ENCODE measurements at places on chromosomes 2 and 18.
A peak's percentile ranks its signal among the peaks of the same experiment; 100 is the strongest.

DNA sequence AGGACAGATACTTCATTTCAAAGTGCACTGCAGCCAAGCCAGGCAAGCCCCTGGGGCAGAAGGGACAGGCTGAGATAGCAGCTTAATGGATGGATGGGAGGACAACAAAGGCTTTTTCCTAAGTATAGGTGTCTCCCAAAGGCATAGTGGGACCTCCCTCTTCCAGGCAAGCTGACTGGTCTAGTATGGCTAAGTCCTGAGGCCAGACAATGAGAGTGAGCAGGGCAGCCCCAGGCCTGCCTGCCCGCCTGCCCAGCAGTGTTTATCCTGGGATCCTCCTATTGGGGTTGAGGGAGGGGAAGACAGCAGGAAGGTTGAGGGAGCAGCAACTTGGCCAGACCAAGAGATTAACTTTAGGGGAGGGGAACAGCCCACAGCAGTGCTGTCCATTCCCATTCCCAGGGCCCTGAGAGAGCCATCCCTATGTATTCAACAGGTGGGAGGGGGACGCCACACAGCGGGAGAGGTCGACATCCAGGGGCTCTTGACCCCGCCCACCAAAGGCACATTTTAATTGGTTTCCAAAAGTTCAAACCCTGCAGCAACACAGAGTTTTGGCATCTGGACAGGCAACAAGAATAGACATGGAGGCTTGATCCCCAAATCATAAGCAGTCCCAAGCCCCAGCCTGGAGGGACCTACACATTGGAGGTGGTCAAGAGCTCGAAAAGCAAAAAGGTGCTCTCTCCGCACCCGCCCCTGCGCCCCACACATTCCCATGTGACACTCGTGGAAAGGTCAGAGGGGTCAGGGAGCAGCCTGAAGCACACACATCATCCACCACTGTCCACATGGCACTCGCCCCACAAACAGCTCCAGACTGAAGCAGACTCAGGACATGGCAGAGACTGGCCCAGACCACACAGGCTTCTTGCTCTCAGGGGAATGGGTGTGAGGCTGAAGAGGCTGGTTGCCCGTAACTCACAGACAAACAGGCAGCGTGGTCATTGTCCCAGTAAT lies 2.9 kb upstream of the SFXN5 start:
- DNase-seq = no peak

DNA sequence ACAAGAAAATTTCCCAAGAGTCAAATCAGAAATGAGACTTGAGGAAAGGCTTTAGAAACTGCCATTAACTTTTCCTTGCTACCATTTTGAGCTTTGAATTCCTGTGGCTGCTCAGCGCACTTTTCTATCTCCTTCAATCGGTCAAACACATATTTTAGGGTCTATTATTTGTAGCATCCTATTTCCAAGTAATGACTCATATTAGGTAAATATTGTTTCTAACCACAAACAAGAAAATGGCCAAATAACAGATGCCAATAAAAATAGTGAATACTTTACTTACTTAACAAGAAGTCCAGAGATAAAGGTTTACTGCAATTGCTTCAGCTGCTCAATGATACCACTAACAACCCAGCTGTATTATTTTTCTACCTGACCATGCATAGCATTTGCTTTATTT lies 29.7 kb upstream of the CCDC178 start:
- no peak for DNase-seq

DNA sequence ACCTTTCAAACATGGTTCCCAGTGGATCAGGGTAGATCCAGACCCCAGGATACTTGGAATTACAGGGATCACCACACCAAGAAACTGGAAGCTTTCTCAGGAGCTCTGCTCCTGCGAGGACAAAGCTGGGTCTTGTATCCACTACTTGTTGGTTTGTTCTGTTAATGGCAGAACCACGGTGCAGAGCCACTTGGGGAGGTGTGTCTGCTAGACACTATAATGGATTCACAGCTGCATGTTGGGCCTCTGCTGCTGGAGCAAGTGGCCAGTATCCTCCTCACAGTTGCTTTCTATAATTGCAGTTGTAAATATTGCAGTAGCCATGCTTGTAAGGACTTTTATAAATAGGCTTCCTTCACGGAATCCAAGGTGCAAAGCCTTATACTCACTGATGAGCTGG lies 12.9 kb downstream of the FOSL2 start:
- DNase-seq = no peak

DNA sequence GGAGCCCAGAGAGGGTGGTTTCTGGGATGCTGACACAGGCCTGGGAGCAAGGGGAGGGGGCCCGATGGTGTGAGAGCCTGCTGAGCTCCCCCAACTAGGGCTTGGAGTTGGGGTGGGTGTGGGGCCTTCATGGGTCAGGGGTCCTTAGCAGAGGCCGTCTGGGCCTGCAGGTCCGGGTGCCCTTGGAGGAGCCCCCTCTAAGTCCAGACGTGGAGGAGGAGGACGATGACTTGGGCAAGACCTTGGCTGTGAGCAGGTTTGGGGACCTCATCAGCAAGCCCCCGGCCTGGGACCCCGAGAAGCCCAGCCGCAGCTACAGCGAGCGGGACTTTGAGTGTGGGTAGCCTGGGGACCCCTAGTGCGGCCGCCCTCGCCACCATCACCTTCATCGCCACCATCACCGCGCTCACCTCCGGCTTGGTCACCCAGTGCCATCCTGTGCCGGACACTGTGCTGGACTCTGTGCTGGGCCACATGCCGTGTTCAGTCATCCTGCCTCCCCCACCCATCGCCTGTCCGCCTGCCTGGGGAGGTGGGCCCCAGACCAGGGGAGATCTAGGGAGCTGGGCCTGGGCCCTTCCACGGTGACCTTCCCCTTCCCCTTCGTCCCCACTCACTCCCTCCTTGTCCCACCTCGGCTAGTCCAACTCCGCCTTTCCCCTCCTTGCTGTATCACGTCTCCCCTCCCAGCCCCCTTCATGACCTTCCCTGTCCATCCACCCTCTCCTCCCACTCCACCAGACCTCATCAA lies 980 bp downstream of the SLC4A3 start:
- DNase-seq = peak; percentile 50

DNA sequence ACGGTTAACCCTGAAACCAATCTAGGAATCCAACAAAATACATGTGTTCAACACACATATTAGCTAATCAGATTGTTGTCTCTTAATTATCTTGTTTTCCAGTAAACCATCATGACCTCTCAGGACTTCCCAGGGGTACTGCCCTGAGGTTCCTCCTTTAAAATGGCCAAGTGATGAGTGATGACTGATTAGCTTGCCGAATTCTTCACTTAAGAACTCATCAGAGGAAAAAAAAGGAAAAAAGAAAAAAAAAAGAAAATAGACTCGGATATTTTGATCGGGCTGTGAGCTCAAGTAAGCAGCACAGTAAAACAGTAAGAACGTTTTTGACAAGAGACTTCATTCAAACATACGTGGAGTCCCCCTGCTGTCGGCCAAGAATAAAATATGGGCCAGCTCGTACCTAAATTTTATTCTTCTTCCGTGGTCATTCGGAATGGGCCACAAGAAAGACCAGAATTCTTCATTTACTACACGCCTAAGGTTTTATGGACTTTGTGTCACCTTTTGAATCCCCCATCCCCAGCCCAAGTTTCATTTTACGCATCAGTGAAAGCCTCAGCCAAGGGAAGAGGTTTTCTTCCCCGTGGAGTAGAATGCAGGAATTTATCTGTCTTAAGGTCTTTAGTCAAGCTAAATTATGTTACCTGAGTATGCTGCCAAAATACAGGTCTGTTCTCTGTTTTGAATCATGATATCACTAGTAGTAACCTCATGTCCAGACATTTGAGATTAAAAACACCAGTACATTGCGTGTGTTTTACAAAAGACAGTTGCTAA lies 40.5 kb downstream of the COLEC12 start:
- DNase-seq = no peak

DNA sequence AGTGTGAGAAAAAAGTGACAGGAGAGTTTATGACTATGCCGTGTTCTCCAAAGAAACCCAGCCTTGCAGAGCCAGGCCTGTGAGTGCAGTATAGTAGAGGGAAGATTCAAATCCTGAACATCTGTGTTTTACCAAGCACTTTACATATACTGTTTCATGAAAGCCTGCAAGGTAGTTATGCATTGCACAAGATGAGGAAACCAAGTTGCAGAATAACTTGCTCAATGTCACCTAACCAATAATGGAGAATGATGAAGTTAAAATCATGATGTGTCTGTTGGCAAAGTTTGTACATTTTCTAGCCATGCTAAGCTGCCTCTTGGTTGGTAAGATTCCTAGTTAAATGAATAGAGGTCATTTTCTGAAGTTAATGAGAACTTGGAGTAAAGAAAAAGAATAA lies 29.3 kb downstream of the SYT4 start:
- no peak for DNase-seq

DNA sequence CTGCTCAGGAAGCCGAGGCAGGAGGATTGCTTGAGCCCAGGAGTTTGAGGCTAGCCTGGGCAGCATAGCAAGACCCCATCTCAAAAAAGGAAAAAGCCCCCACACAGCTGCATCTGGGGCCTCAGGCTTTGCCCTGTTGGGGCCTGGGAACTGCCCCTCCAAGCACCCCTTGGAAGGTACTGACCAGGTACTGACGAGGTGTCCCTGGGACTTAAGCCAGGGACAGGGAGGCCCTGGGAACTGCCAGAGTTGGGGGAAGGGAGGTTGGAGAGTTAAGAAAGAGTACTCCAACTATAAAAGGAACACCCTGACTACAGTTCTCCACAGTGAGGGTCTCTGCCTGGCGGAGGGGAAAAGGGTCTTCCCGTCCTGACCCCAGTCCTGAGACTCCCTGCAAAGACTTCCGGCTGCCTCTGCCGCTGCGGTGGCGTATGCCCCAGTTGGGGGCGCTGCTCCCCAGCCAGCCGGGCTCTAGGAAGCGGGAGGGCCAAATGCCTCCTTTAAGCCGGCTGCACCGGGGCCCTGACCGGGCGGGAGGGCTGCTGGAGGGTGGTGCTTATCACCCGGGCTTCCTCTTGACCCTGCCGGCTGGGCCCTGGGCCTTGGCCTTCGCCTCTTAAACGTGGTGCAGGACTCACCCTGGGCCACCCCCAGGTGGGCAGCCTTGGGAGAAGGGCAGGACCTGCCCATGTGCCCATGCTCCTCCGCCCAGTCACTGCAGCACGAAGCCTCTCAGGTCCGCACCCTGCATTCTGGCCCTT lies 12.8 kb downstream of the SLC30A3 start:
- peak; percentile 80 for DNase-seq

DNA sequence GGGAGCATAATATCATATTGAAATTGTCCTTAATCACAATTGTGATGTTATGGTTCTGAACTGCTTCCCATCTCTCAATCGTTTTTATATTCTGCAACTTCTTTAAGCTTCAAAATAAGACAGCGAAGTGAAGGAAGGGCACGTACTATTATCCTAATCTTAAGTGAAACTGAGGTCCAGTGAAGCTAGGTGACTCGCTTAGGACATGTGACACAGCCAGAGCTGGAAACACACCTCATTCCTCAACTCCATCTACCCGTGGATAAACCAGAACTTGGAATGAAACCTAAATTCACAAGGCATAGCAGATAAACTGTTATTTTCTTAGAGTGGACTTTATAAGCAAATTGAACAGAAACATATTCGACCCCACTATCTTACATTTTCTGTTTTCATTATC lies 191.2 kb upstream of the PXDN start:
- no peak for DNase-seq

DNA sequence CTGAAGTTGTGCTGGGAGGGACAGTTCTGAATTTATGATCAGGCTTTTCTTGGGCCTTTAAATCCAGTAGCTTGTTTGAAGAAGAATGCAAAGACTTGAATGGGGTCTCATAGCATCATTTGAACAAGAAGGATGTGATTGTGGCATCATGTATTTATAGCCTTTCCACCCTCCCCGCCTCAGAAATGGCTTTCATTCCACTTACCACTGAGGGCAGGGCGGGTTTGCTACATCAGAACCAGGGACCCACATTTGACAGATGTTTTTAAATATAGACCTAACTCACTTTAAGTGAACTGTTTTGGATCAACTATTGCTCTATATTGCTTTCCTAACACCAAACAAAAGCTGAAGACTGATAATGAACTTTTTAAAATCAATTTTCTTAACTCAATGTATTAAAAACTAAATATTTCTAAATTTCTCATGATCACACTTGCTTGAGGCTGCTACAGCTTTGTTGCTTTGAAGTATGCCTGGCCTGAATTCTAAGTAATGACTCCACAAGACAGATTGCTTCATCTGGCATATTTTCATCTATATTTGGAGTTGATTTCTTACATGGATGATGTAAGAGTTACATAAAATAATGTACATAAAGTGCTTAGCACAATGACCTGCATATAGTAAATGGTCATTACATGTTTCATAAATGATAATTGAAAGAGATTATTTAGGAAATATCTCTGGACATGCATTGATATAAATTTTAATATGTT lies 1552.9 kb upstream of the SLC39A10 start:
- DNase-seq = no peak

- no peak for DNase-seq
Measured at GRCh38 chr2:177073611-177074010, 139.0 kb upstream of the HNRNPA3 start.

DNA sequence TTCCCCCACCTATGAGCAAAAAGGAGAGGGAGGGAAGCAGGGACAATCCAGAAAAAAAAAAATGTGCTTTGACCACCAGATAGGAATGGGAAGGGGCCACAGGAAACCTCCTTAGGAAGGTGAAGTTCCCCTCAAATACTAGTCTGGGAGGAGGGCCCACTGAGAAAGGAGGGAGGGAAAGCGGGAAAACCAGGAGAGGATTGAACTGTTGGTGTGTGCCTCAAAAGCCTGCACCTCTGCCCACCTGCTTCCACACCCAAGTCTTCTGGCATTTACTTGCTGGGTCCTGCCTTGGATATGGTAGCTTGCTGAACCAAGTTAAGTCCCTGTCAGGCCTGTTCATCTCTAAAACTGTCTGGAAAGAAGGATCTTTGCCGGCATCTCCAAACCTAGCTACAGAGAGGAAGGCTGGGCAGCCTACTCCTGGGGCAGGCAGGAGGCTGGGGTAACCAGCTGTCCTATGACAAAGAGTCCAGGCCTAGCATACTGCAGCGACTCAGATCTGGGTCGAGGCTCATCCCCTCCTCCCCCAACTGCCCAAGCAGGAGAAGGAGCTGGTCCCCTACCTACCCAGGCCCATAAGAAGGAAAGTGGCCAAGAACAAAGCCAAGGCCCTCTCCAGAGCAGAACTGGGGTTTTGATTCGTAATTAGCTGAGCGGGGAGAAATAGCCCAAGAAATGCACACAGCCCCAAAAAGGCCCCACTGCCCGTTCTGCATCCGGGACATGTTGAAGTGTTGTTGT lies 3.0 kb downstream of the EN1 start:
- DNase-seq = no peak

DNA sequence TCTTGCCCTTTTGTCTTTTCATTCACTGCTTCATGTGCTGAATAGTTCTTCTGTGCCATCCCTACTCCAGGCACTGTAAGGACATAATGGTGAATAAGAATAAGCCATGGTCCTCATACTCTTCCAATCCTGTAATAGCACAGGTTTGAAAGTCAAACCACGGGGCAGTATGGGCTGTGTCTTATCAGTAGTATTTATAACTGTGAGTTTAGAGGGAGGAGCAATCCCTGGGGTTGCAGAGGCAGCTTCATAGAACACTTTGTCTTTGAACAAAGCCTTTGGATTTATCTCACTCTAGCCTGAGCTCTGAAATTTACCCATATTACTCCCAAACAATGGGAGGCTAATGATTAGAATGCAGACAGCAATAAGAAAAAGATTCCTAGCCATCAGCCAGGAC lies 30.2 kb upstream of the ALK start:
- no peak for DNase-seq

Measured in left ventricle myocardium superior (tissue), 1 donor.